ENCODE measurements at places on chromosomes 12 and 14.

DNA sequence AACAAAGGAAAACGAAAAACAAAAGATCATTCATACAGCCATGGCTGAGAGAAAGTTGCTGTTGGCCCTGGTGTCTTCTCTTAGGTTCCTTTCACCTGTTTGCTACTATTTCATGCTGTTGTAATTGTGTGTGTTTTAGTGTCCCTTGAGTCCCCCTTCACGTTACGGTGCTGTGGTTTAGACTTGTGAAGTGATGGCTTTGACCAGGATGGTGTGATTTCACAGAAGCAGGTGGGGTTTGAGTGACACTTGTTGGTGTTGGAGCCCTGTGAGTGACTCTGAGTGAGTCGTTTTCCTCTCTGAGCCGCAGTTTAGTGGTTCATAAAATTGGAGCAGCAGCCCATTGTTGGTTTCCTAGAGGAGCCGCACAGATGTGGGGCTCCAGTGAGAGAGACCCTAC is 635.4 kb downstream of the VRK1 start:
- DNase-seq = no peak

DNA sequence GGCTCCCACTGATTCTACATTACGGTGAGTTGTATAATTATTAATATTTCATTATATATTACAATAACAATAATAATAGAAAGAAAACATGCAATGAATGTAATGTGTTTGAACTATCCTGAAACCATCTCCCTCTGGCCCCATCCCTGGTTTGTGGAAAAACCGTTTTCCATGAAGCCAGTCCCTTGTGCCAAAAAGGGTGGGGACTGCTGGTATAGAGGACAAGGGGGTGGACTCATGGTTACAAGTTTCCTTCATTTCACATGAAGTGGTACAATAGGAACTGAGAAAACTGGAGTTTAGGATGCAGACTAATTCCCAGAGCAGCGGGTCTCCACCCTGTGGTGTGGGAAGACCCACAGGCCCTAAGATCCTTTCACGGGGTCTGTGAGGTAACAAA is 3.0 kb upstream of the C1RL start:
- no peak for DNase-seq

DNA sequence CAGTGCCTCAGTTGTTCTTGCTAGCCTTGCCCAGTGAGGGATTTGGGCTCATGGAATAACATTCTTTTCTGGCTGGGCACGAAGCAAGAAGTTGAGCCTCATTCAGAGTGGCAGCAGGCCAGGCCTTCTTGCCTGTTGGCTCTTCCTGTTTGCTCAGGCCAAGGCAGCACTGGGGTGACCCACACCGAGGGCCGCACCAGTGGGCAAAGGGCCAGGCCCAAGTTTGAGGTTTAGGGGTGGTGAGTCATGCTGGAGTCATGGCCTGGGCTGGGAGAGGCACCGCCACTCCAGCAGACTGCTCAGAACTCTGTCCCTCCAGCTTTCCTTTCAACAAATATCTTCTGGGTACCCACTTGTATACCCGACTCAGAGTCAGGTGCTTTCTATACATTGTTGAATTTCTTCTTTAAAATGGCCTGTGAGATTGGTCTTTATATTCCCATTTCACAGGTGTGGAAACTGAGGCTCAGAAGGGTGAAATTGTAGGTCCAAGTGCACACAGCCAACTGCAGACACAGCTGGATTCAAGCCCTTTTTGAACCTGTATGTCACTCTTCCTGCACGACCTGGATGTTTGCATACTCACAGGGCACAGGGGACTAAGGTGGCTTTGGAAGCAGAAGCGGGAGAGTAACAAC is 279.4 kb downstream of the FOXN3 start:
- DNase-seq = no peak

DNA sequence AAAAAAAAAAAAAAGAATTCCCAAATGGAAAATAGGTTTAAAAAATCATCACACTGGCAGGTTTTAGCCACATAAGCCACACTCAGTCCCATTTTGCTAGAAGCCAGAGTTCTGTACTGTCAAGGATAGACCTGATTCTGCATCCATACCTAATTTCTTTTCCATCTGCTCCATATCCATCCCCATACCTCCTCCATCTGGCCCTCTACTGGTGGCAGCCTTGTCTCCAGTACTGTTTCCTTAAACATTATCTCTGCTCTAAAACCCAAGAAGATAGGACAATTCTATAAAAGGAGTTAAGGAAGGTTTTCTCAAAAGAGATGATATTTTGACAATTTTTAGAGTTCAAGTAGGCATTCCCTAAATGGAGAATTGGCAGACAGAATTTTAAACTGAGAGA is 26.0 kb upstream of the RXYLT1 start:
- no peak for DNase-seq

GRCh38 chr12:3636328-3636727 is 116.6 kb downstream of the CRACR2A start:
- no peak for DNase-seq

GRCh38 chr14:39107591-39107996 is 4.6 kb upstream of the SEC23A start:
- no peak for DNase-seq
